ENCODE measurements at places on chromosomes 16 and 17.

- DNase-seq: no peak
These were observed at the start of gene C16orf74 for GRCh38 chr16:85750827-85751697. TSS of gene C16orf74 (minus strand) at chr16:85751096. CDS start at chr16:85735217, 15,879 bp downstream.

DNA sequence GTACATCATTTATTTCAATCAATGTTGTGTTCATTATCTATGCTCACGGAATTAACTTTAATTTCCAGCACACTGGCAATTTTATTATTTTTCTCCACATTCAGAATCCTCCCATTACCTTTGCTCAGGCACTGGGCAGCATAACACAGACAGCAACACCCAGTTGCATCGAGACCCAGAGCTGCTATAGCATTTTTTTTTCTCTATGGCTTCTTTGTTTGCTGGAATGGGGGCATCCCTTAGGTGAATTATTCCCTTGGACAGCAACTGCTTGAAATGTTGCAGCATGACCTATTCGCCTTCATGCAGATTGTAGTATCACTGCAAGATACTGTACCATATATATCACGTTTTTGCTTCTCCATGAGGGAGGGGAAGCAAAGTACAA lies 88.8 kb downstream of the CHD9NB start:
- DNase-seq: no peak

DNA sequence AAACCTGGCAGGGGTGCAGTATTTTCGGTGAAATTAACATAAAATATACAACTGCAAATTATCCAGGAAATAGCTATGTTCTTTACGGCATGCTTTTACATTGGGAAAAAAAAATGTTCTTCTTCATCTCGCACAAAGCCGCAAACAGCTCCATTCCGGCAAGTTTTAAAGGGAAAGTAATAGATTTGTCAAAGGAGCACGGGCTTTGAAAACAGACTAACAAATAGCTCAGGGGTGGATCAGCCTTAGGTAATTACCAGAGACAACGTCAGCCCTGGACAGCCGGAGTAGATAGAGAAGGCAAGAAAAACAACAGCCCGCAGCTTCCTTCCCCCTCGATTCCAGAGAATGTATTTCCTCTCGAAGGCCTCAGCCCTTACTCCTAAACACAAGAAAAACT lies 222.5 kb downstream of the C16orf78 start:
- DNase-seq: no peak

GRCh38 chr16:69089091-69089910 lies 16.2 kb upstream of the HAS3 start:
- DNase-seq: no peak

GRCh38 chr17:43393944-43394482 lies 4.8 kb upstream of the ARL4D start:
- peak; percentile 64 for DNase-seq

- DNase-seq: no peak
These were observed 7.2 kb upstream of the IRF8 start for GRCh38 chr16:85891776-85892166.

- no peak for DNase-seq
These were observed 10.7 kb downstream of the ANKRD40 start for GRCh38 chr17:50697062-50697461.

DNA sequence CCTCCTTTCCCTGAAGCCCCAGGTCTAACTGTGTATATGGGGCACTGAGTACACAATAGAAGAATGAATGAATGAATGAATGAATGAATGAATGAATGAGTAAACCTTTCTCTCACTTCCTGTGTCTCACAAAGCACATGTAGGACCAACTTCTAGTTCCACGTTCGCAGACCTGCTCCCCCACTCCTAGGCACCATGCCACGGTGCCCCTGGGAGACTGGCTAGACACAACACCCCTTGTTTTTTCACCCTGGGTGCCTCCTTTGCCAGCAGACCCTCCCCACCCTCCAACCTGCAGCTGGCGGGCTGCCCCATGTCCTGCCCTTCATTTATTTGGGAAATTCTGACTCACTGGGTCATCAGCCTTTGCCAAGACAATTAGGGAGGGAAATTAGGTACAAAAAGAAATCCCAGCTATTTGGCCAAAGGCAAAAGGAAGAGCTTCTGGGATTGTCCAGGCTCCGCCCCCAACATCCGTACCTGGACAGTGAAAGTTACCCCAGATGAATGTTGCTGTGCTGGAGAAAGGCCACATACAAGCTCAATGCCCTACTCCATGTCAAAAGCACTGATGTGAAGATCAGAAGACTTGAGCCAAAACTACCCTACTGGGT lies 7.7 kb downstream of the CES1 start:
- DNase-seq: no peak

DNA sequence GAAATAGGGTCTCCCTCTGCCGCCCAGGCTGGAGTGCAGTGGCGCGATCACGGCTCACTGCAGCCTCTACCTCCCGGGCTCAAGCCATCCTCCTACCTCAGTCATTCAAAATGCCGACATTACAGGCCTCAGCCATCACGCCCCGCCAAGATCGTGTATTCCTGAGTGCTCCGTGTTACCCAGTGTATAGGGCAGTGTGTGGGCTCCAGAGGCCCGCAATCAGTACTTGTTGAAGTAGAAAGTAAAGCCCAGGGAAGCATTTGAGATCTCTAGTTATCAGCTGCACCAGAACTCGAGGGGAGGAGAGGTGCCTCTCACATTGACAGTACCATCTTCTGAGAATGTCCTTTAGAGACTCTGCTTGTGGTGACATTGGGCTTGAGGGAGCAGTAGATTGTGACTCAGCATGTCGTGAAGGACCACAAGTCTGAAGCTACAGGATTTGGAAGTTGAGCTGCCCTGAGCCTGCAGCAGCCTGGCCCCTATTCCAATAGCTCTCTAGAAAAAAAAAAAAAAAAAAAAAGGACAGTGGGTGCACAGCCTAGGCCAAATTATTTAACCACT lies 1.1 kb upstream of the PRPSAP1 start:
- no peak for DNase-seq

DNA sequence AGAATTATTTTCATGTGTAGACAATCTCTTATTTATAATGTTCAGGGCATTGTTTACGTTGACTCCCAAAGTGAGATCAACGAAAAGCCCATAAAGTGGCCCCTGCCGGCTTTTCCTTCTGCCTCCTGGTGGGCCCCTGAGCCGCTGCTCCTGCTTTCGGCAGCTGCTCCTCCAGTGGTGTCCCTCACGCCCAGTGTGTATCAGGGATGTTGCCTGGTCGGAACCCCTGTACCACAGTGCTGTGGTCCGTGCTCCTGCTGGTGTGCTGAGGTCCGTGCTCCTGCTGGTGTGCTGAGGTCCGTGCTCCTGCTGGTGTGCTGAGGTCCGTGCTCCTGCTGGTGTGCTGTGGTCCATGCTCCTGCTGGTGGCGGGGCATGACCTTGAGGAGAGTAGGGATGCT lies 107.6 kb downstream of the BANP start:
- no peak for DNase-seq

GRCh38 chr17:61981323-61981722 lies 53.5 kb upstream of the INTS2 start:
- DNase-seq: no peak

DNA sequence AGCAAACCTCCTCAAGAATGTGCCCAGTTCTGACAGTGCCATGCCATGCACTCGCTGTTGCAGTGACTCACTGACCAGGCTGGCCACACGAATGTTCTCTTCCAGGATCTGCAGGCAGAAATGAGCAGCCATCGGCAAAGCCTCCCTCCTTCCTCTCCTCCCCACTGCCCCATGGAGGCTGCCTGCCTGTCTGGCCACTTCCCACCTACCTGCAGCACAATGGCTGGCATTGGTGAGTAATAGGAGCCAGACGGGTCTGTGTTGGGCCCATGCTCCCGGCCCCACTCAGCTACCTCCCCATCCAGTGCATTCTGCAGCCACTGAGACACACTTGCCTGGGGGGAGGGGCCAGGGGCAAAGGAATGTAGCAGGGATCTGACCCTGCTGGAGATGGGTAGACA lies 2.8 kb upstream of the MATCAP1 start:
- DNase-seq: no peak

DNA sequence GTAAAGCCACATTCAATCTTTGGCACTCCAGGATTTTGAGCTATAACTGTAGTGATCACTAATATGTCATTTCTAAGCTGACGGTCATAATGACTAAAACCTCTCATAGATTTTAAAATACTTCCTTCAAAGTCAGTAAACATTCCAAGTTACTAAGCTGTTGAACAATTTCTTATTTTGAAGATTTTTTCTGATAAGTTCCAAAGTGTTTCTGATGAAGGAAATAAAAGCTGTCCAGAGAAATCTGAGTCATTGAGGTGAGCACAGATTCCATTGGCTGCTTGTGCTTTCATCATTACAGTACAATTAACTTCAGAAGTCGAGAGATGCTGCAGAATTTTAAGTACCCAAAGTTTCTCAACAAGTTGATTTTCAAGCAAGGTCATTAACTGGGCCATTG lies 23.9 kb downstream of the NLRC5 start:
- no peak for DNase-seq

GRCh38 chr17:31967648-31968047 lies 30.8 kb downstream of the SUZ12 start:
- DNase-seq: no peak

DNA sequence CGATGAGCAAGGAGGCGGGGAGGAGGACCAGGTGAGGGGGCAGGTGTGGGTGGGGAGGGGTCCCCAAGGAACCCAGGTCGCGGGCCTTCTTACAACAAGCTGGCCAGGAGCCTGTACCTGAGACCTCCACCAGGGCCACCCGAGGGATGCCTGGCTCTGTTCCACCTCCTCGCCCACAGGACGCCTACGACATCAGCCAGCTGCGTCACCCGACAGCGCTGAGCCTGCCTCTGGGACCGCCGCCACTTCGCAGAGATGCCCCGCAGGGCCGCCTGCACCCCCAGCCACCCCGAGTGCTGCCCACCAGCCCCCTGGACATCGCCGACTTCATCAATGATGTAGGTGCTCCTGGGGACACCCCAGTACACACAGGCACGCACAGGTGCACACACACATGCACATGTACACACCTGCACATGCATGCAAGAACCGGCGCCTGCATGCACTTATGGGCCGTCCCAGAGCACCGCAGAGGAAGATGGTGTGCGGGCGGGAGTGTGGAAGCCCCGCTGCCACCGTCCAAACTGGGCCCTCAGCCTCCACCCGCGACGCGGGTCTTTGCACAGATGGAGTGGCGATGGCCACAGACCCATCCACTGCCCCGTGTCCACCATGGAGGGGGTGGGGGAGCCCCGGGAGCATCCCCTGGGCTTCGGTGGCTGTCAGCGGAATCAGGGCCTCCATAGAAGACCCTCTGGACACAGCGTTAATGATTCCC lies 6.6 kb downstream of the SLC22A31 start:
- no peak for DNase-seq

DNA sequence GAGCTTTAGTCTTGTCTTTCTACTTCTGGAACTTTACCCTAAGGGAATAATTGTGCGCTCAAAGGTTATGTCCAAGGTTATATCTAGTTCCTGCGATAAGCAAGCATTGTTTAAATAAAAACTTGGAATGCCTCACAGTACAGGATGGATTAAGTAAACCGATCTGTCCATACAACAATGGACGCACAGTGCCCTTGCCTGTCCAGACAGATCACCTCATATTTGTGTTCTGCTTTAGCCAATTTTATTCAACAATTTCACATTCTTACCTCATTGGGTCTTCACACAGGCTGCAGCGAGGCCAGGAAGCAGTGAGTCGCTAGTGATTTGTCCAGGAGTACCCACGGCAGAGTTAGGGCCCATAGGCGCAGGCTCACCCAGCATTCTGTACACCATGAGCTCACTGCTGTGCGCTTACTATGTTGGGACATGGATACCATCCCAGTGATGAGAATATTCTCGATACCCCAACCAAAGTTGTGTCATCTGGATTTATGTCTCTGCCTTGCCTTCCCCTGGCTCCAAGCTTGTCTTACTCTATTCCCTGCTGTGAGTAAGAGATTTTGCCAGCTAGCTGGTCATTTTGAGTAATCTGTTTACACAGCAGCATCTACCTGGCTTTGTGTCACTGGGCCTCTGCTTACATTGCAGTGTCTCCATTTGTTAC lies 39.8 kb downstream of the USP43 start:
- no peak for DNase-seq

GRCh38 chr16:1069154-1069553 lies 3.4 kb upstream of the SSTR5 start:
- DNase-seq: no peak

DNA sequence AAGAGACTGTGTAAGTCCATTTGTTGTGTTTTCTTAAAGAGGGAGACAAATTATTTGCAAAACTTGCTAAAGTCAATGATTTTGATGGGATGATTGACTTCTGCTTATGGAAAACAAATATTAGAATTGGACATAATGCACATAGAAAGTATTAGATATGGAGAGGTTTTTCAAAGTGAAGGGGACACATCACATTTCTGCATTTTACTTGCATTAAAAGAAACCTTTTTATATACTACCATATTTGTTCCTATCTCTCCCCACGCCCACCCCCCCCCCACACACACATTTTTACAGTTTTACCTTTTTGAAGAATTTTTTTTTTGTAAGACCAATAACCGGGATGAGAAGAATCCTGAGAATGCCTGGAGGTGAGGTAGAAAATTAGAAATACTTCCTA lies 8.6 kb upstream of the OR4D2 start:
- DNase-seq: no peak

- DNase-seq: no peak
These were observed 2.8 kb downstream of the NOS2 start for GRCh38 chr17:27797390-27798091.

DNA sequence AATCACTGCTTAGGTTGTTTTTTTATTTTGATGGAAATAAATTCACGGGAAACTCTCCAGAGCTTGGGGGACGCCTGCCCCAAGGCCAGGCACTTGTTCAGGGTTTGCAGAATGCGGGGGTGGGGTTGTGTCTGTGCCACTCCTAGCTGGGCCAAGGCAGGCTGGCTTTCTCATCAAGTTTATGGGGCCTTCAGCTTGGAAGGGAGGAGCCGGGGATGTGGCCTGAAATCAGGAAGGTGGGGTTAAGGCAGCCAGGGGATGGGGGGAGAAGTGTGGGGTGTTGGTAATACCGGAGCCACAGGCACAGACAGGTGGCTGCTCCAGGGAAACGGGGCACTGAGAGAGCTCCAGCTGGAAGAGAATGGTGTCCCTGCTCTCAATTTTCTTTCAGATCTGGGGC lies 1.7 kb upstream of the CHAD start:
- DNase-seq: no peak

GRCh38 chr16:80500116-80500859 lies 40.5 kb upstream of the DYNLRB2 start:
- no peak for DNase-seq

- DNase-seq: peak; percentile 36
These were observed 88.4 kb upstream of the ATF7IP2 start for GRCh38 chr16:10297341-10298006.

DNA sequence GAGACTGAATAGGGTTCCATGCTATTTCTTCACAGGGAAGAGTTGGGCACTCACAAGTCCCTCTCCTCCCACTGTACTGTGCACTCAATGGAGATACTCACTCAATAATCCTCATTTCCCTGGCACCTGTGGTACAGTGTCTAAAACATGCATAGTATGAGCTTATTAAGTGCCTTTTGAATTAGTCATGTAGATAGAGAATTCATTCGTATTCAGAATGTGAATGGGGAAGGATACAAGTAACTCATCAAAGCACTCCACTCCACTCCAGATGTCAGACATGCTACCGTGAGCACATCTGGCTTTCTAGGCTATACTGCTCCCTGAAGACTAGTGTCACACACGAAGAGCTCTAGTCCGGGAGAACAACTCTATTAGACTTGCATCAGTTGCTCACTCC lies 6.3 kb downstream of the C17orf75 start:
- DNase-seq: no peak
